Activated CD4-positive, CD25-positive, alpha-beta regulatory T cell (primary cell): ENCODE measurements at places on chromosomes 7 and 10.

DNA sequence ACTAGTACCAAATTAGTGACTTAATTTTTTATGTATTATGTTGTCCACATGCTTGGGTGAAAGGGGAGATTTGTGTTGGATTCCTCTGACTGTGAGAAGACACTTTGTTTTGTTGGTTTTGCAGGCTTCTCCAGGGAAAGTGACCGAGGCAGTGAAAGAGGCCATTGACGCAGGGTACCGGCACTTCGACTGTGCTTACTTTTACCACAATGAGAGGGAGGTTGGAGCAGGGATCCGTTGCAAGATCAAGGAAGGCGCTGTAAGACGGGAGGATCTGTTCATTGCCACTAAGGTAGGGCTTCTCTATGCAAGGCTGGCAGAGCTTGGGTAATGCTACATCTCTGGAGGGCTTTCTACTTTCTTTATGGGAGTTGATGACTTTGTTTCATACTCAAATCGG is 4.5 kb downstream of the AKR1E2 start:
- no peak for DNase-seq

DNA sequence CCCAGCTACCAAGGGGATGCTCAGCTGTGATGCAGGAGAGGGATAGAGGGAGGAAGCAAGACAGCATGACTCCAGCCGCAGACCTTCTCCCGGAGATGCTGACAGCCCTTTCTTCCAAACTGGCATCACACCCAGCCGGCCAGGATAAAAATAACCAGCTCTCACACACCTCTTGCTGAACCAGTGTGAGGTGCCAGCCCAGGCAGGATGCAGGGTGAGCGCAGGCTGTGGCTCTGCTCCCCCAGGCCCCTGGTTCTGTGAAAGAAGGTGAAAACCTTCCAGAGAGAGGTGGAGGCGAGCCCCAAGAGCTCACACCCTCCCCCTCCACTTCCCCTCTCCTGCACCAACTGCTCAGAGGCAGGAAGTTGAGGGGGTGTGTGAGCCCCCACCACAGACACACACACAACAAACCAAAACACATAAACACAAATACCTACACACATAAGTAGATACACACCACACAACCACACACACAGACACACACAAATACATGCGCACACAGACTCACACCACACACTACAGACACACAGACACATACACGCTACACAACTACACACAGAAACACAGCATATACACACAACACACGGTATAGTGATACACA is 4.0 kb downstream of the GPR15LG start:
- no peak for DNase-seq

DNA sequence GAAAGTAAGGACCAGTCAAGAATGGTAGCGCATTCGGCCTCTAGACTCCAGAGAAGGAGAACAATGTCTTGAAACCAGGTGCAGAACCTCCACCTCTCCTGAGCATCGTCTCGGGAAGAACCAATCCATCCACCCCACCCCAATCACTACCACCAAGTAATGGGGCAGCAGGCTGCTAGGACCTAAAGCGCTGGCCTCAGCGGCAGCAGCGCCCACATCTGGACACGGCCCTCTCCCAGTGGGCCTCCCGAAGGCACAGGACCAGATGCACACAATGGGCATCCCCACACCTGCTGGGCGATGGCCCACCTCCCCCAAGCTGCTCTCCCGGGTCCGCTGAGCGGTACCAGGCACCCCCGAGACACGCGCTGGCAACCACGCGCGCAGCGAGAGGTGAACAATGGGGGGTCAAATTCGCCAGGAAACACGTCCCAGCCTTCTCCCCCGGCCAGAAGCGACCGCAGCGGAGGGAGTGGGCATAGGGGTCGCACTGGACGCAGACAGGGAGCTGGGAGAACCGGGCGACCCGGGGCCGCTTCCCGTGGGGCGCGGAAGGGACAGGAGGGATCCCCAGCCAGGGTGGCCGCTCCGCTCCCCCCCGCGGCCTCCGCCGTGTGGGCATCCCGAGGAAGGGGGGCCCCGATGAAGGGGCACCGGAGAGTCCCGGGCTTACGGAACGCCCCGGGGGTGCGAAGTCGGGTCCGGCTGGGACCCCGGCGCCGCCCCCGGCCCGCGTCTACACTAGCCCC is 506 bp downstream of the CTTNBP2 start:
- no peak for DNase-seq

GRCh38 chr10:14186245-14186644 is 144.5 kb downstream of the FRMD4A start:
- DNase-seq: no peak

DNA sequence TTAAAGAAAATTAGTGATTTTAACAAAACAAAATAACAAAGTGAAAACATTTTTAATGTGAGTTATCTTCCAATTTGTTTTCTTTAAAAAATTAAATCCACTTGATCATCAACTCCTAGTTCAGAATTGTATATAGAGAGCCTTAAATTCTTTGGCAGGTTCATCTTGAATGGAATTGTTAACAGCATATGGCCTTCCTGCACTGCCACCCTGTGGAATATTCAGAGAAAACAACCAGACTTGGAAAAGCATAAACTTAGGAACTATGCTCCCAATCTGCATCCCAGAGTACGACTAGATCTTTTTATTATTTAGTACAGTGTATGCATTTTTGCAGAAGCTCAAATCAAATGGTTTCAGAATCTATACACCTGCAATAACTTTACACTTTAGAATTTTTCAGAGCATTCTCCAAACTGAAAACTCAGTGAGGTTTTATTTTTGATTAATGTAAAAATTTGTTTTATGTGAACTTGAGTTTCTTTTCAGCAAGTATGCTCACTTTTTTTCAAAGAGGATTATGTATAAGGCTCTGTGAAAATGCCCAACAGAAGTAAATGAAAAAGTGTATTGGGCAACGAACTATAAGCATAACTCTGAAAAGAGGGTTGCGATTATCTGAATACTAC is 44.9 kb upstream of the ANK3 start:
- no peak for DNase-seq

DNA sequence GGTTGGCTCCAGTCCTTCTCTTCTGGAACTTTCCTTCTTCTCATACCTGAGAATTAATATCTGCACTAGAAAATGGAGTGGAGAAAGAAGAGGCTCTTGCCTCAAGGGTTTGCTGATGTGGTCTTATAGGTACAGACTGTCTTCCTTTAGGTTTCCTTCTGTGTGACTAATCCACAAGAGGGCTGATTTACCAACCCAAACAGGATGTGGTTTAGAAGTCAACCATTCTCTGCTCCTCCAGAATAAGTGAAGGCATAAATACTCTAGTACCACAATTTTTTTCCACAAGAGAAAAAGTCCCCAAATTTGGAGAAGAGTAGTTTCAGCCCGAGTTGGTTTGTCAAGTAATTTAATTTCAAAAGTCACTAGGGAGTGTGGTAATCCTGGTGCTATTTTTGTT is 85.8 kb downstream of the NRP1 start:
- DNase-seq: no peak

DNA sequence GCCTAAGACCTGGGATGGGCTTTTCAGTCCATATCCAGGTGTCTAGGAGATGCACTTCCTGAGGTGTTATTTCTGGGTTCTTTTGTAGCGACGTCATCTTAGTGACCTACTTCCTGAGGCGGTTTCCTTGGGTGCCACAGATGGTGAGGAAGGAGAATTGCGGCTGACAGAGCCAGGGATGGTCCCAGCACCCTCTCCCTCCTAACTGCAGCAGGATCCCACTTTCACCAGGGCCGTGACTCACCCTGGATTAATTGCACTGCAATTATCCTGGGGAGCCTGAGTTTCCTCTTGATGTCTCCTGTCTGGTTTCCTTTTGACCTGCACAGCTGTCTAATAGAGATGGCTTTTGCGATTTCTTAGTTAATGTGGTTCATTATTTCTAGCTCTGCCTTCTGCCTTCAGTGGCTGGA is 271.7 kb downstream of the TCF7L2 start:
- no peak for DNase-seq

DNA sequence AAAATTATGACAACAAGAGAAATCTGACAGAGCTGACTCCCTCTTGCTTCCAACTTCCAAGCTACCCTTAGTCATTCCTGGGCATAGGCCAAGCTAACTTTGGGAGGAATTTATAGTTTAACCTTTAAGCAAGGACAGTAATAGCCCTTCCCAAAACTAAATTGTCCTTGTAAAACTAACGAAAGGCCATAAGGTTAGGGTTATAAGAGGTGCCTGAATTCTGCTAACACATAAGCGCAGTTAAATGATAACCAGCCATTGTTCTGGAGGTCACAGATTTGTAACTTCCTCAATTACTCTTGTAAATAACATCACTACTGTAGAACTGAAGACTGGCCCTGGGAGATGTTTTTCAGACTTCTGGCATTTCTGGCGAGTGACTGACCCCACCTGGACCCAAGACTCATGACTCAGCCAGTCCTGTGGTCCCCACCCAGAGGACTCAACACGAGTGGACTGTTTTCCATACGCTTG is 481.2 kb downstream of the KCNMA1 start:
- DNase-seq: no peak

GRCh38 chr7:77820967-77821366 is 22.4 kb downstream of the PHTF2 start:
- DNase-seq: no peak

DNA sequence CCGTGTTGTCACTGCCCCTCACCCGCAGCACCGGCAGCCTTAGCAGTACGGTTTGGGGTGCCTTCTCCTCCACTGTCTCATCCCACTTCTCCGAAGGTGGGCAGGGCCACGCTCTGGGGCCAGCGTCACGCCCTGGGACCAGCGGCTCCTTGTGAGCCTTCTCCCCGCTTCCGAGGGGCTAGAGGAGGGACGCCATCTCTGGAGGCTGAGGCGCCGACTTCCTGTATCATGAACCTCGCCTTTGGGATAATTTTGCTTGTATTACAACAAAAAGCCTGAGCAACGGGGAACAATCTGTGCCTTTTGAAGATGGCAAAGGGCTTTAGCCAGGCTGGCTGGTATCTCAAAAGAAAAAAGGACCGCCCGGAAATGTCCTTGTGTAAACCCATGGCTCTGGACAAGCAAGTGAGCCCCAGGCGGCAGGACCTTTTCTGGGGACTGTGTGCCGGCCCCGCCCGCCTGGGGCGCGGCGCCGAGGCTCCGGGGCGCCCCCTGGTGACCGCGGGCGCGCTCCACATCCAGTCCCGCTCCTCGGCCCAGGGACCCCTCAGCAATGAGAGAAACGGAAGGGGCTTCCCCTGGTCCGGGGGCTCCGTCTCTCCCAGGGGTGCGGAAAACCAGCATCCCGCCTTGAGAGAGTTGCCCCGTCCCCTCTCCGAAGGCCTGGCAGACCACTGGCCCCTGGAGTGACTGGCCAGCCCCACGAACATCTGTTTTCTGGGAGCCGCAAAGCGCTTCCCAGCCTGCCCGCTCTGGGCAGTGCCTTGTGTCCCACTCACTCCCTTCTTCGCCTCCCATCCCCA is 3.8 kb downstream of the DEPP1 start:
- DNase-seq: peak; percentile 52

GRCh38 chr7:140192620-140193019 is 15.8 kb upstream of the KDM7A start:
- no peak for DNase-seq

DNA sequence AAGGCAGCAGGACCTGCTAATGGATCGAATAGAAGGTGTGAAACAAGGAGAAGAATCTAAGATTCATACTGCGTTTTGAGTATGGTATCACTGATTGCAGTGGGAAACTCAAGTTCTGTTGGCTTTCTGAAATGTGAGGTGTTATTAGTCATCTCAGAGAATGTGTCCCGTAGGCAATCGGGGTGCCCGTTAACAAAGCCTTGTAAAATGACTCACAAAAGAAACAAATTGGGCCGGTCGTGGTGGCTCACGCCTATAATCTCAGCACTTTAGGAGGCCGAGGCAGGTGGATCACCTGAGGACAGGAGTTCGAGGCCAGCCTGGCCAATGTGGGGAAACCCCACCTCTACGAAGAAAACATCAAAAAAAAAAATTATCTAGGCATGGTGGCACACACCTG is 118.2 kb upstream of the C7orf33 start:
- DNase-seq: no peak

DNA sequence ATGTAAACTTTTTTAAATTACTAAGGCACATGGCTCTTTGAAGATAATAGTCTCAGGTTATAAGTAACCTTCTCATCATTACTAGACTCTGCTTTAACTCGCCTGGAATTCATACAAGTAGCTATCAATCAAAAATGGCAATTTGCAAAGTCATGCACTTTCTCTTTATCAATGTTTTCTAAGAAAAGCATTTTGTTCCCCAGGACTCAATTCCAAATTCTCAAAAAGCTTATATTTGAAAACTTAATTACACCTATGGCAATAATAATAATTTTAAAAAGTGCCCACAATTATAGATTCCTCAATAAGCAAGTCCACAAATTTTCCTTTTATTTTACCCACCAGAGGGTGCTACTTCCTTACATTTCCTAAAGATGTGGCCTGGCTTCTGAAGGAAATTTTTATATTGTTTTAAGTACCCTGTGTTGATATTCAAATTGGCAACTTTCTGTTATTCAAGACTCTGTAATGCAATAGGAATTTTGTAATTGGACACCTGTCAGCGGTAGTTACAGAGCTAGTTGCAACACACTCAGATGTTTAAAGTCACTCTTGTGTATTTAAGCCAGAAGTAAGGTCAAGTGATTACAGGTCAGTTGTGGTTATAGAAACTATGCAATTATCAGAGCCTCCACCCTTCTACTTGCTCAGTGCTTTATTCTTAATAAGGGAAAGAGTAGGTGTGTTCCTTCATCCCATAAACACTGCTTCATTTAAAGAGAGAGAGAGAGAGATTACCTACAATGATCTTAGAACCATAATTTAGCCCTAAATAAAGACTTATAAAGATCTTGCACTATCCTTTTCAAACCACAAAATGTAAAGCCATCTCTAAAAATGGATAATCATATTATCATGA is 47.1 kb upstream of the HYAL4 start:
- no peak for DNase-seq

- DNase-seq: no peak
Observed at GRCh38 chr7:40474790-40475680, 340.2 kb downstream of the SUGCT start.

GRCh38 chr7:45567713-45568112 is 6.5 kb upstream of the ADCY1 start:
- no peak for DNase-seq

DNA sequence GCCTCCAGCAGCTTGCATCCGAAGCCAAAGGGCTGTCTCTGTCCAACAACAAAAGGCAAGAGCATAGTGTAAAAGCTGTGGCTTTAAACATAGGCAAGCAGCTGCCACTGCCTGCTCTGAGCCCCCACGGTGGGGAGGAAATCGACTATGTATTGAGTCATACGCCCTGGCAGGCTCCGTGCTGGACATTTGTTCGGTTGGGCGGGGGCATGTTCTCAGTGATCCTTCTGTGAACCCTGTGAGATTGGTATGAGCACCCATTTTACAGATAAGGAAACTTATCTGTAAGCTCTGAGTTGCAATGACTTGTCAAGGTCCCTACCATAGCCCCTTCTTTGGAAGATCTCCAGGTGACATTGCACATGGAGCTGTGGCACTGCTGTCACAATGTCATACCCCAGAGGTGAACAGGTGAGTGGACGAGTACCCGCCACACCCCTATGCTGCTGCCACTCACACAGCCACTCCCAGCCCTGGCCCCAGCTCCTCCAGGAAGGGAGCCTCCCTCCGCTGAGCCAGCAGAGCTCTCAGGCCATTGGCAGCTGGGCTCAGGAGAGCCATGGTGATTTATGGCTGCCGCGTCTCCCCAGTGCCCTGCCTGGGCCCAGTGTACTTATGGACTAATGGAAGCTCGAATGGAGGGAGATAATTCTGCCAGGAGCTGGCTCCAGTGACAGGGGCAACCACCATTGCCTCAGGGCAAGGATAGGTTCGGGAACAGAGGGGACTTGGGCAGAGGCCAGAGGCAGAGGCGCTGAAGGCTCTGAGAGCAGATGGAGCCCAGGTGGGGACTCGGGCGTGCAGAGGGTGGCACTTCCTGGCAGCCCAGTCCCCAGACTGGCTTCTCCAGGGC is 43.7 kb downstream of the UNC5B start:
- no peak for DNase-seq
